Activated CD8-positive, alpha-beta memory T cell treated with anti-CD3 and anti-CD28 coated beads for 48 hours (primary cell): ENCODE measurements at places on chromosomes 7 and 10.

DNA sequence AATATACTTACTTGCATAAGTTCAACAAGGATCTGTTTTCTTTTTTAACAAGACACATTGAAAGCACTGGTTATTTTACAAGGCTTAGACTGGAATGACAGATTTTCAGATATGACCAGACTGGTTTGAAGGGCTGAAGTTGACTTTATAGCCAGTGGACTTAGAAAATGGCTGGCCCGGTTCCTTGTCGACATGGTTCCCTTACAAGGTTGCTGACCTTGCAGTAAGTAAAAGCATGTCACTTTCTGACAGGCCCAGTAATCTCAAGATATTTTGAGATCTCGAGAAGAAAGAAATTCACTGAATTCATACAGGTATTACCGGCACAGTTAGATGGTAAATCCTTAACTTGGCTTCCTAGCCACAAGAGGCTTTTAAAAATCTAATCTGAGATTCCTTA, 136.5 kb downstream of the COBL start:
- no peak for DNase-seq

- DNase-seq = no peak
Measured at GRCh38 chr7:7720750-7721621, 2.6 kb upstream of the RPA3 start.

- DNase-seq = no peak
Measured at GRCh38 chr10:35542303-35542702, 62.8 kb upstream of the GJD4 start.

DNA sequence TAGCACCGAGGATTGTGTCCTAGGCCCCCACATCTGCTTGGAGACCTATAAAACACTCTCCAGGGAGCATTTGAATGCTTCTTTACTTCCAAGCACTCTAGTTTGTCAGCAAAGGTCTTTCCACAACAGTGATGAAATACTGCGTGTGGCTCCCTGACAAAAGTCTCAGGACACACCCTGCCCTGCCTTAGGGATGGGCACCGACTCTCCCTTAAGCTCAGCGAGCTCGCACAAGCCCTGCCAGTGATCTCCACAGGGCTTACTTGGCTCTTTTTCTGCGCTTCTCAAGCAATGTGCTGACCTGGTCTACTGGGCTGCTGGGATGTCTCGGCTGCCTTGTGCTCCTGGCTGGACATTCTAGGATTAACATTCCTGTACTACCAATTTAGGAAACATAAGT, 84.3 kb upstream of the MPP7 start:
- no peak for DNase-seq

- no peak for DNase-seq
Measured at GRCh38 chr7:85895835-85896234, 709.0 kb upstream of the SEMA3D start.

DNA sequence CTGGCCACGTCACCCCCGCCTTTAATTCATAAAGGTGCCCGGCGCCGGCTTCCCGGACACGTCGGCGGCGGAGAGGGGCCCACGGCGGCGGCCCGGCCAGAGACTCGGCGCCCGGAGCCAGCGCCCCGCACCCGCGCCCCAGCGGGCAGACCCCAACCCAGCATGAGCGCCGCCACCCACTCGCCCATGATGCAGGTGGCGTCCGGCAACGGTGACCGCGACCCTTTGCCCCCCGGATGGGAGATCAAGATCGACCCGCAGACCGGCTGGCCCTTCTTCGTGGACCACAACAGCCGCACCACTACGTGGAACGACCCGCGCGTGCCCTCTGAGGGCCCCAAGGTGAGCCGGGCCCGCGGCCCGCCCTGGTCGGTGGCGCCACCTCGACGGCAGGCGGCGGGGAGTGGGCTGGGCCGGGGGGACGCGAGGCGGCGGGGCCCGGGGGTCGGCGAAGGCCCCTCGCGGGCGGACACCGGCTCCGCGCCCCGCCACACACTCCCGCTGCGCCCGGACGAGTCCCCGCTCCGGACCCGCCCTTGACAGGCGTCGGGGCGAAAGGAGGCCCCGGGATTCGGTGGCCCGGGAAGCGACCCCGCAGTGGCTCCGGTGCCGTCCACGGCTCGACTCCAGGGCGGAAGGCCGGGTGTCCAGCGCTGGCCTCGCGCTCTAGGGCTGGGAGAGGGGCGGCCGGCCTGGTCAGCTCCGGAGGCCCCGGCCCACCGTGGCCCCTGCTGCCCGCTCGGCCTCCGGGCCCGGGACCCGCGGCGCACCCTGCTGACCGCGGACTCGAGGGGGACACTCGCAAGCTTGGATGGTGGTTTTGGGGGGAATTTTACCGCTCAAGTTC, 557 bp downstream of the BAG3 start:
- DNase-seq = no peak

DNA sequence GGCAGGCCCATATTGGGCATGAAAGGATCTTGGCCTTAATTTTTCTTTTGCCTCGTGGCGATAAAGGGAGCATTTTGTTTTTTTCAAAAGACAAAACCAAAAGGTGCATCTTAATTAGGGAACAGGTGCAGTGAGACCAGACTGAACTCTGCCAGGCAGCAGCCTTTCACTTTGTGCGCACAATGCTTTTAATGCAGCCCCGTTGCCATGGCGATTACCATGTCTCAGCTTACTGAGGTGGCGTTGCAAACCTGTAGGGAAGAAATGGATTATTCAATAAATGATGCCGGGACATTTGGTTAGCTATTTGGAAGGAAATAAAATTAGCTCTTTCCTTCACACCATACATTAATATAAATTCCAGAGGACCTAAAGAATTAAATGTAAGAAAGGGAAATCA, 61.9 kb downstream of the MYL10 start:
- no peak for DNase-seq

GRCh38 chr7:51366930-51367613, 50.5 kb upstream of the COBL start:
- no peak for DNase-seq

GRCh38 chr7:24042028-24042427, 242.0 kb upstream of the NPY start:
- no peak for DNase-seq

DNA sequence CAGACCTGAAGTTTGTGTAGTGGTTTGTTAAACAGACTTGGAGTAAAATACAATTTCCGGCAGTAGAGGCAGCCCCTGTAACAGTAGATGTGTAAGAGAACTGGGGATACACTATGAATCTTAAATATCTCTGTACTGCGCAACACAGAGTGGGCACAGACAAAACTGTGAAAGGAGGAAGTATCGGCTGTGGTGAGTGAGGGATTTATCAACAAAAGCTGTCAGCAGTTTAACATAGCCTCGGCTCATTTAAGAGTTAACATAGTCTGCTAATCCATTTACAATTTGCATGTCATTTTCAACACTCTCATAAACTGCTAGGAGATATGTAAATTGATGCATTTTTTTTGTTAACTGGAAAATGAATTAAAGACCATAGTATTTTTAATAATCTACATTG, 225.2 kb downstream of the ZWINT start:
- DNase-seq = no peak

GRCh38 chr7:82530361-82530760, 86.8 kb upstream of the CACNA2D1 start:
- no peak for DNase-seq

- DNase-seq = no peak
Measured at GRCh38 chr7:2713978-2714377, 26.0 kb downstream of the AMZ1 start.

- no peak for DNase-seq
Measured at GRCh38 chr10:486666-487322, 202.7 kb downstream of the DIP2C start.

GRCh38 chr7:130943336-130943901, 209.4 kb upstream of the KLF14 start:
- no peak for DNase-seq

DNA sequence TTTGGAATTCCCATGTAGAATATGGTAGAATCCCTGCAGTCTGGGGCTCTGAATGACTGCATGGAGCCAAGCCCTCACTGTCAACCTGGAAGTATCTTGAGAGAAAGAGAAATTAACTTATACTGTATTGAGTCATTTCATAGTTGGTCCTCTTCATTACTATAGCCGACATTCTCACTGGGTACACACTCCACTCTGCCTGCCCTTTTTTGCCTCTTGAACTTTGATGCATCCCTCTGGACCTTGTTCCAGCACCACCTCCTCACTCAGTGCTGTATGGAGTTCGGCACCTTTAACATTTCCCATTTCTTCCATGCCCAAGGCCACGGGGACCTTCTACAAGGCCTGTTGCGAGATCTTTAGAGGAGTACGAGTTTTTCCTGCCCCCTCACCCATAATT, 4.6 kb upstream of the ARHGAP22 start:
- no peak for DNase-seq

DNA sequence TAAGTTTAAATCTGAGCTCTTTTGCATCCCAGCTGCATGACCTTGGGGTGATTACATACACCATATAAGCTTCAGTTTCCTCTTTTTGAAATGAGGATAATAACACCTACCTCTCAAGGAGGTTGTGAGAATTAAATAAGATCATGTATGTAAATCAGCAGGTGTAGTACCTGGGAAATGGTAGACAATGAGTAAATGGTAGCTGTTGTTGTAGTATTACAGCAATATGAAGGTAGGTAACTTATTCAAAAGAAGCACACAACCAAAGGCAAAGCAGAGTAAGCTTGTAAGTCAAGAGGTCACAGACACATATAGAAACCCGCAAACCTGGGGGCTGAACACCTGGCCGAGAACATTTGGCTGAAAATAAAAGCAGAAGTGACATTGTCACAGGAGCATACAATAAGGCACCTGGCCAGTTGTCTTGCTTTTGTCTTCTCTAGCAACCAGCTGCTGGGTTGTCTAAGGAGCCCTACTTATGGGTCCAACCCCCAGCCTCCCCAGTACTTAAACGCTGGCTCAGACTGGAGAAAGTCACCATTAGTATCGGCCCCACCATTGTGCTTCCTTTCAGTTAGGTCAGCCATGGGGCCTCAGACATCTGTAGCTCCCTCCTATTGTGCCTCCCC, 203.6 kb upstream of the MKLN1 start:
- DNase-seq = no peak

DNA sequence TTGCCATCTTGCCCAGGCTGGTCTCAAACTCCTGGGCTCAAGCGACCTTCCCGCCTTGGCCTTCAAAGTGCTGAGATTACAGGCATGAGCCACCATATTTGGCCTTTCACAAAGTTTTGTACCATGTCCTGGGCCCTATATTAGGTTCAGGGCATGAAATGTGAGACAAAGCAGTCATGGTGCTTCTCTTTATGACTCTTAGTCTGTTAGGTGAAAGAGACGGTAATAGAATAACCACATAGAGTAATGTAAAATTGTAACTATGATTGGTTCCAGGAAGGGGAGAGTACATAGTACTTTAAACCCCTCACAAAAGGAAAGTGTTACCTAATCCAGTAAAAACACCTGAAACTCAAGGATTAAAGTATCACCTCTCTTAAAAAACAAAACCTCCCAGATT, 144.7 kb downstream of the SPAG6 start:
- DNase-seq = no peak

GRCh38 chr7:122686360-122686878, 12.5 kb downstream of the RNF133 start:
- DNase-seq = no peak

DNA sequence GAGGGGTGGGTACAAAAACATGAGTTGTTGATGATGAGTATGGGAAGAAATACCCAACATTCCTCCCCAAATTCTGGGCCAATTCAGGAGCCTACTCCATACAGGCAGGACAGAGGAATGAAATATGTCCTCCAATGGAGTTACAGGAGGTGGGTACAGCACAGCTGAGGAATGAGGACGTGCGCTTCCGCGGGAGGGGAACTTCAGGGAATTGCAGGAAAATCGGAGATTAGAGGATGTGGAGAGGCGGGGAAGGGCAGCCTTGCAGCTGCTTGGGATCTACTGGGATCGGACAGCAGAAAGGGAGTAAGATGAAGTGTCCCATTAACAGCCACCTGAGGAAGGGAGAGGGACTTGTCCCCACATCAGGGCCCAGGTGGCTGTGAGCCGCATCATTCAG, 50.2 kb downstream of the PDIA4 start:
- no peak for DNase-seq

DNA sequence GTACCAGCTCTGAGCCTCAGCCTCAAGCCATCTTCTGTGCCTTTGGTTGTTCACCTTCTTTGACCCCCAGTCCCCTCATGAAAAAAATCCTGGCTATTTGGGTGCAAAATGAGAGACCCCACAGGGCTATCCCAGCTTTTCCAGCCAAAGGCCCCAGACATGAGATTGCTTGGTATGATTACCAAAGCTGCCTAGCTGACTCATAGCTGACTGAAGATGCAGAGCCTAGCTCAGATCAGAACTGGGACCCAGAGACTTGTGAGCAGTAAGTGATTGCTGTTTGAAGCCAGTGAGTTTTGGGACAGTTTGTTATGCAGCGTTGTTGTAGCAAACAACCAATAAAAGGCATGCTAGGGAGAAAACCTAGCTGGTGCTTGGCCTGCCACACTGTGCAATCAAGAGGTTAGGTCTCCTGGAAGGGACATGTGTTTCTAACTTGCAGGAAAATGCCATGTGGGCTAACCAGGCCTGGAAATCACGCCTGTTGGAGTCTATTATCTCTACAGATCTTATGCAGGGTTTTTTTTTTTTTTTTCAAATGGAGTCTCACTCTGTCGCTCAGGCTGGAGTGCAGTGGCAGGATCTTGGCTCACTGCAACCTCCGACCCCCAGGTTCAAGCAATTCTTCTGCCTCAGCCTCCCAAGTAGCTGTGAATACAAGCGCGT, 48.0 kb upstream of the DAGLB start:
- DNase-seq = no peak

DNA sequence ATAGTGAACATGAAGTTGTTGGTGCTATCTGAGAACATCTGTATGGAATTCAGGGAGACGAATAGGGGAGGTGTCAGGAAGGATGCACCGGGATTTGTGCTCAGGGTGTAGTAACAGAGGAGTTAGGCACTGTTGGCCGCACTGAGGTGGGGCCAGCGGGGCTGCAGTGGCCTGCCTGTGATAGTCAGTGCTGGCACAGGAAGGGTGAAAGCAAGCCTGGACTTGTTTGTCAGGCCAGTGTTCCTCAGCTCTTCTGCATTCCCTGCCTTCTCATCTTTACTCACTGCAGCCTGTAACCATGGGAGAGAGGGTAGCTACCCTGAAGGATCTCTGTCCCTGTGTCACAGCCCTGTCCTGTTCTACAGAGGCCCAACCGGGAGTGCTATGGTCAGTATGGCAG, 81.3 kb downstream of the SH2D4B start:
- DNase-seq = no peak

DNA sequence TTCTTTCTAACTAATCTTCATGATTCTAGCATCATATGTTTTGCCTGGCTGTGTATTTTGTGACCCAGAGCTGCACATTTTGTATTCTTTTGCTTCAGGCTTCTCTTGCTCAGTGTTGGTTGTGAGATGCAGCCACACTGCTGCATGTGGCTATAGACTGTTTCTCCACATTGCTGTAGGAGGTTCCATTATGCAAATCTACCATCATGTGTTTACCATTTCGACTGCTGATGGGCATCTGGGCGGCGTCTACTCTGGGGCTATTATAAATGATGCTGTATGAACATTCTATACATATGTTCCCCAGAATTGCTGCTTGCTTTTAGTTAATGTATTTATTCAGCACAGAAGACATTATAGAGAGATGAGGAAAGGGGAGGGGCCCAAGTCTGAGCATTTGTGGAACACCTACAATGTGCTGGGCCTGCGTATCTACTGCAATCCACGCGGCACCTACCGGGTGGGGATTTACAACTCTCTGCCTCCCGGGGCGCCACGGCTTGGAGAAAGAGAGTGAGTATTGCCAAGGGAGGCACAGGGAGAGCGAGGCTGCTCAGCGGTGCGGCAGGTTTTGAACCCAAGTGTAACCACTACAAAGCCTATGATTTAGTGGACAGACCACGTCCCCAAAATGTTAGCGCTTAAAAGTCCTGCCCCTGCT, 172.5 kb downstream of the PRKAG2 start:
- no peak for DNase-seq
